ENCODE measurements at places on chromosomes 2 and 18.

- no peak for DNase-seq
These were observed 31.7 kb upstream of the UBXN4 start for GRCh38 chr2:135709992-135710391.

DNA sequence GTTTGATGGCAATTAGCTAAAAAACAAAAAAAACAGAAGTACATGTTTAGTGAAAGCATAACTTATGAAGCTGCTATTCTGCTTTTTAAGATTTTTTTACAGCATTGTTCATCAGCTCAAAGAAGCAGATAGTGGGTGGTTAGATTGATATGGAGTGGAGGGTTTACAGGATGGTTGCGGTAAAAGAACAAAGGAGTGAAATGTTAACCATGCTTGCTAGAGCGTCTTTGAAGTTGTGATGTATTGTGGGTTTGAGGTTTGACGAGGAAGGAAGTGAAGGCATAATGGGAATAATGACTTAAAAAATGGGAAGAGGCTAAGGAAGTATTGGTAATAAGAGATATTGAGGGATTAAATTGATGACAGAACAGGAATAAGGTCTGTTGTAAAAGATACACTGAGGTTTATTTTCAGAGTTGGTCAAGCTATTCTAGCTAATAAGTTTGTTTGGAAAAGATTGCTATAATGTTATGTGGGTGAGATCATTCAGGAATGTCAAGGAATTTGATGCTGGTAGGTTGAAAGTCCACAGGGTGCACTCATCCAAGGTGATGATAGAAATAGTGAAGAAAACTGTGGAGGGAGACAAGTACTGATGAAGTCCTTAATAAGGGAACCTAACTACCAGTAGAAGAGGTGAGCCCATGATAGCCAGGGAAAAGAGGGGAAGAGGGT lies 14.6 kb downstream of the SPOPL start:
- DNase-seq, result no peak

DNA sequence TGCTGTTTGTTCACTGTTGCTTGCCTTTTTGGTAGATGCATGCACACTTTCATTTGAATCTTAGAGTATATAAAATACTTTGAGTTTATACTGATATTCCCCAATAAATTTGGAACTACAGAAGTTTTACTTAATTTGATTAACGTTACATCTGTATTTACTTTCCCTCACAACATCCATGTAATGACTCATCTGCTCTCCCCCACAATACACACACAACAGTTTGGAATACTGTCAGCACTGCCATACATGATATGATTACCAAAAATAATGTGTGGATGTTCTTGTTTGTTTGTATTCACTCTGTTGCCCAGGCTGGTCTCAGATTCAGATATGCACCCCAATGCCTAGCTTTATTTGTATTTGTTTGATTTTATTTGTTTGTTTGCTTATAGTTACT lies 144.2 kb downstream of the WDR7 start:
- no peak for DNase-seq

GRCh38 chr18:74892066-74892627 lies 294.5 kb downstream of the ZNF407 start:
- DNase-seq, result peak; percentile 22

DNA sequence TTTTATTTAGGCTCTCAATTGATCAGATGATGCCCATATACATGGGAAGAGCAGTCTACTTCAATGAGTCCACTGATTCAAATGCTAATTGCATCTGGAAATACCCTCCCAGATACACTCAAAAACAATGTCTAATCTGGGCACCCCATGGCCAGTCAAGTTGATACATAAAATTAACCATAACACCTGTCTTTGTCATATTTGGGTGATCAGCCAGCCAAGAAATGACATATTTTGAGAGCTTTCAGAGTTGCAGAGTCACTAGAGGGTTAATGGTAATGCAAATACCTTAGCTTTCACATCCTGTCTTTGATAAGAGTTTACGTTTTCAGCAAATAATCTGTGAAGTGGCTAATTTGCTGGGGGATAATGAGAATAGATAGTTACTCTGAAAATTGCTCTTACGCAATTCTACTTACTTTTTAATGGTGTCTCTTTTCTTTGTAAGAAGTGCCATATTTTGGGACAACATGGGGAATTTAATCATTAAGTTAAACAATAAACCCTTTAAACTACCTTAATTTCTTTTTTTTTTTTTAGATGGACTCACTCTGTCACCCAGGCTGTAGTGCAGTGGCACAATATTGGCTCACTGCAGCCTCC lies 49.1 kb downstream of the CCDC195 start:
- DNase-seq, result no peak

GRCh38 chr2:230991598-230991997 lies 4.3 kb upstream of the SPATA3 start:
- DNase-seq, result no peak

- no peak for DNase-seq
These were observed 118.8 kb upstream of the LHCGR start for GRCh38 chr2:48874282-48874681.

GRCh38 chr2:81206216-81206615 lies 901.7 kb upstream of the LRRTM1 start:
- DNase-seq, result no peak

DNA sequence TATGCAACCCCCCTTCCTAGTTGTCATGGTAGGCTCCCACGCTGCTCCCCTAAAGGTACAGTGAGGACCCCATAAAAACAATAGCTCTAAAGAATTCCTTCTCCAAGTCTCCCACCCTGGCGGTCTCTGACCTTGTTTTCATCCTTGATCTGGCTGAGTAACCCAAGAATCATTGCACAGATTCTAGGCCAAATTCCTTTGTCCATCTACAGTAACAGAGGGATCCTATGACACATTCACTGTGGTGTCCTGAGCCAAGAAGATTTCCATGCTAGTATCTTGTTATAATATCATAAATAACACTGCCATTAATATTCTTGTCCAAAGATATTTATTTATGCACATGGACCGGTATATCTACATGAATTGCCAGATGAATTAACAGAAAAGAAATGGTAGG lies 240.2 kb downstream of the CYP26B1 start:
- no peak for DNase-seq

DNA sequence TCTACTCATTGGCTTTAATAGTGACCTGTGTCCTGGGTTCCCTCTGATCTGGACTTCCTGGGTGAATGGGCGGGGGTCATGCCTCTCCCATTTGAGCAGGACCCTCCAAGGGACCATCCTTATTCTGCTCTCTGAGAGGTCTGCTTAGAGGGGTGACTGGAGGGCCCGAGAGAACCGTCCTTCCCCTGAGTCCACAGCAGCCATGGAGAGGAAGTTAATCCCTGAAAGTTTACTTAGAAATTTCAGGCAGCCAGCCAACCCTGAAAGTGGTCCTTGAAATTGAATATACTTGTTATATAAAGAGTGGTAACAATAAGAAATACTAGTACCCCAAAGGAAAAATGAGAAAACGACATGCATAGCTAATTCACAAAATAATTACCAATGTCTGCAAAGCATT lies 226.1 kb downstream of the DYSF start:
- no peak for DNase-seq

Measured in SHP77 treated with DMSO at 0.1 percent for 48 hours (cell line).